ENCODE measurements at places on chromosomes 6 and 20. TPM values are rescaled to one million over a fixed set of nuclear protein-coding genes. Genes with fewer than 3 reads are reported as not detected.

DNA sequence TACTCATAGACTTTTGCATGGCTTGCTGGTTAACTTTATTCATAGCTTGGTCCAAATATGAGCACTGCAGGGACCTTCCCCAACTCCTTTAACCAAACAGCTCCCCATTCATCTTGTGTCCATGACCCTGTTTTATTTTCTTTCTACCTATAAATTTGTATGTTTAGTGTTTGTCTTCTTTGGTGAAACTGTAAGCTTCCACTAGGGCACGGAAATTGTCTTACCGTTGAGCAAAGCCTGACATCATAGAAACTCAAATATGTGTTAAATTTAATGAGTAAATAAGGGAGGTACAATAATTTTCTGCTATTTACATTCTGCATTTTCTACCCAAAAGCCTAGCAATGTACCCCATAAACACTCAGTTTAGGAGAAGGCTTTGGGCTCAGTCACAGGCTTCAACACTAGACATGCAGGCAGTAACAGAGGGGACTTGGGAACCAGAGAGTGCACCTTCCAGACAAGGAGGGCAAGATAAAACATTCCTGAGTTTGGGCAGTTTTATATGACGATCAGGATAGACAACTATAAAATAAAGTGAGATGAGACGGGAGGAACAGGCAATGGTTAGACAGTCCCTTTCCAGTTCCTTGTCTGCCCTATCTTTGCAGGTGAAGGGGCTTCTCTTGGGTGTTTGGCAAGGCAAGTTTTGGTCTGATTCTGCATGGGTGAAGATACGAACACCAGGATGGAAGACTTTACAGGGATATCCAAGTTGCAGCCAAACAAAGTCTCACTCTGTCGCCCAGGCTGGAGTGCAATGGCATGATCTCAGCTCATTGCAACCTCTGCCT is 46.2 kb upstream of the ZNF217 start:
- no peak for DNase-seq

The ADGRG6 gene
- 23.5 TPM for total RNA-seq

The CEP43 gene
- total RNA-seq = 17.3 TPM

The SLC26A8 gene
- total RNA-seq = not detected

The NRSN1 gene
- total RNA-seq = not detected

The FLOT1 gene
- total RNA-seq = 57.5 TPM

- DNase-seq = peak; percentile 39
These were observed 646.3 kb downstream of the UTRN start for GRCh38 chr6:144931172-144932035.

The ULBP1 gene
- 13.0 TPM for total RNA-seq

- DNase-seq = no peak
These were observed 23.7 kb upstream of the PCMTD2 start for GRCh38 chr20:64231621-64232550.

GRCh38 chr20:52676283-52676995 is 295.7 kb upstream of the TSHZ2 start:
- DNase-seq = no peak

The ZNFX1 gene
- 24.8 TPM for total RNA-seq

DNA sequence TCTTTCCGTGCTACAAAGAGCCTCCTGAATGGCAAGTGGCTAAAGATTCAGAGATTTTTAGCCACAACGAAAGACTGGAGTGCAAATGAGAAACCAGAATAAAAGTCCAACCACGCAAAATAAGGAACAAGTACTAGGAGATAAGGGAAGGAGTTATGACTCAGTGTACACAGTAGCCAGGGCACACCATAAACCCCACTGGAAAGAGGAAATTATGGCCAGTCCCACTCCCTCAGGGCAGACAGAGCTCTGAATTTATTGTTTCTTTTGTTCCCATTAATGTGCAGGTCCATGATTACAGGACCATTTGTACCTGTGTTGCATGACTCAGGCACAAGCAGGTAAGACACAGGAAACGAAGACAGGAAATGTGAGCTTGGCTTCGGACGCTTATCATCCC is 150.3 kb upstream of the PREP start:
- peak; percentile 94 for DNase-seq

The MATN4 gene
- total RNA-seq = 0.24 TPM

All from mammary epithelial cell (primary cell).